ENCODE measurements at places on chromosomes 2 and 18.

GRCh38 chr2:98294711-98295110 is 51.5 kb upstream of the CNGA3 start:
- DNase-seq = no peak

- DNase-seq = no peak
These were observed 274.4 kb upstream of the HDAC4 start for GRCh38 chr2:239674981-239675825.

DNA sequence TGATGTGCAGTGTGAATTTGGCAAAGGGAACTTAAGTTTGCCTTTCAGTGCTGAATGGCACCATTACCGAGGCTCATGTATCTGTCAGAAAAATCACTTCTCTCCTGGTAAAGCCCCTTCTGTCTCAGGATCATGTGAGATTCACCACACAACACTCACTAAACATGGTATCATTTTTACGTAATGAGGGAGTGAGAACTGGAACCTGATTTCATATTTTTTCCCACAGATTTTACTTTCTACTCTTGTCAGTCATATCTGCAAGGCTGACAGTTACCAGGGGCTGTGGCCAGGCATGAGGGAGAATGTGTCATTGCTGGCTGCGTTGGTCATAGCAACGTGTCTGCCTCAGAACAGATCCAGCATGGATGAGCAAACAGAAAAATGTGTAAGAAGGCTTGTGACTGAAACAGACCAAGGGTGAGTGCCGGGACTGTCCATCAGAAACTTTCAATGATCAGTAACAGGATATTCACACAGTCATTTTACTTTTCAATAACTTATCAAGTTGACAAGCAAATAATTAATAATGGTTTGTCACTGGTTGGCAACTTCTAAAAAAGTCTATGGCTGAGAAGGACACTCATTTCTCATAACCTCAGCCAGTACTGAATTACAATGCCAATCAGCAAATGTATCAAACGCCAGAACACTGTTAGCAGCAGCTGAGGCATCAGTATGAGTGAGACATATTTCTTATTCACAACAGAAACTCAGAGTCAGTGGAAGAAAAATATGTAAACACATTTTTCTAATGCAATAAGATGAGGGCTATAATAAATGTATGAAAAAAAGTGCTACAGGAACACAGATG is 100.5 kb downstream of the CDC42EP3 start:
- DNase-seq = peak; percentile 26

DNA sequence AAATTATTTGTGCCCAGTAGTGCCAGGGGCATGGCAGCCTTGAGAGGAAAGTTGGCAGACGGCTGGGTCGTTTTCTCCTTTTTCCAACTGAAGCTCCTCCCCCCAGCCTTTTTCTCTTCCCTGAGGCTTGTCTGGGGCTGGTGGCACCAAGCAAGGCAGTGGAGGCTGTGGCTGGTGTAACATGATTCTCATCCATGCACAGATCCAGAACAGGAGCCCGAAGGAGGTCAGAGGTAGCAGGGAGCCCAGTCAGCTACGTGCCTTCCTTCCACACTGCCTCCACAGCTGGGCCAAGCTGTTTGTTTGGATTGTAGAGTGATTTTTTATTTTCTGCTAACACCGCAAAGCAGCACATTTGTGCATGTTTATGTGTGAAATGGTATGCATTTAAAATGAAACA is 170.3 kb upstream of the MGAT5 start:
- no peak for DNase-seq

DNA sequence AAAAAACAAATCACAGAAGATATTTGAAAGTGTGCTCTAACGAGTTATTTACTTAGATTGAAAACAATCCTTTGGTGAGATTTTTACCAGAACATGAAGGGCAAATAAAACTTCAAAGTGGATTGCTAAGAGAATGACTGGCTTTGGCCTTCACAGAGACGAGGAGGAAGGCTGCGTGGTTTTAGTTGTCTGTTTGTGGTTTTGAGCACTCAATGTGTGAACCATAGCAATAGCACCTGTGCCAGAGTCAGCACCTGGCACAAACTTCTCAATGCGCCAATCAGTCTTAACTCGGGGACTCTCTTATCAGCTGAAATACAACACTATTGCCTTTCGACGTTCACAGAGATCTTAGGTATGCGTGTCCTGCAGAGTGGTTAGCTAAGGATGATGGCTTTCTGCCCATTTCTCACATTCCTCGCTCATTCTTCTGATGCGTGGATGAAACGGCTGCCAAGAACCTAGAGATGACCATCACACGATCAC is 70.0 kb downstream of the MBP start:
- no peak for DNase-seq

DNA sequence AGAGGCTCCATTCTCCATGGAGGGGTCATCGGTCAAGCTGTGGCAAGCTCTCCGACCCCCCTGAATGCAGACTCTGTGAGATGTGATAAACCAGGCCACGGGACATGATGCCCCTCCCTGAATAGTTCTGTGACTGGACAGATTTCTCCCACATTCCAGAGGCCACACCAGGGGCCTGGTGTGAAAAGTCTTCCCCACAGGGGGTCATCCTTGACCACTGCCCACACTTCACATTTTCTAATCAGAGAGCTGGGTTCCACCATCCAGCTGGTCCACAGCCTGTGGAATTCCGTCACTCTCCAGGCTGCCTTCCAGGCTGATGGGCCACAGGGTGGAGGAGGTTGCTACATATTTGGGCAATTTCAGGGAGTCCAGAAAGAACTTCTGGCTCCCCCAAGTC is 51.3 kb upstream of the CYRIA start:
- no peak for DNase-seq

DNA sequence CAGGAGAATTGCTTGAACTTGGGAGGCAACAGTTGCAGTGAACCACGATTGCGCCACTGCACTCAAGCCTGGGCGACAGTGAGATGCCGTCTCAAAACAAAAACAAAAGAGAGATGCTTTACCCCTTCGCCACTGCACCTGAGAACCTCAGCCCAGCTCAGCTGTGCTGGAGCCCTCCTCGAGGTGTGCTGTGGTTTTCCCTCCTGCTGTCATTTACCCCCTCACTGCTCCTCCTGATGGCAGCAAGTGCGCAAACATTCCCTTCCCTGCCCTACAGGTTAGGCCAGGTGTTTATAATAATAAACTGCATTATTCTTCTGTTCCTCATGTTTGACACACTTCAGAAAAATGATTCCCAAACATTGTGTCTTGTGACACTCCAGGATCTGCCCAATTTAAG is 8.4 kb downstream of the FBXO36 start:
- no peak for DNase-seq

DNA sequence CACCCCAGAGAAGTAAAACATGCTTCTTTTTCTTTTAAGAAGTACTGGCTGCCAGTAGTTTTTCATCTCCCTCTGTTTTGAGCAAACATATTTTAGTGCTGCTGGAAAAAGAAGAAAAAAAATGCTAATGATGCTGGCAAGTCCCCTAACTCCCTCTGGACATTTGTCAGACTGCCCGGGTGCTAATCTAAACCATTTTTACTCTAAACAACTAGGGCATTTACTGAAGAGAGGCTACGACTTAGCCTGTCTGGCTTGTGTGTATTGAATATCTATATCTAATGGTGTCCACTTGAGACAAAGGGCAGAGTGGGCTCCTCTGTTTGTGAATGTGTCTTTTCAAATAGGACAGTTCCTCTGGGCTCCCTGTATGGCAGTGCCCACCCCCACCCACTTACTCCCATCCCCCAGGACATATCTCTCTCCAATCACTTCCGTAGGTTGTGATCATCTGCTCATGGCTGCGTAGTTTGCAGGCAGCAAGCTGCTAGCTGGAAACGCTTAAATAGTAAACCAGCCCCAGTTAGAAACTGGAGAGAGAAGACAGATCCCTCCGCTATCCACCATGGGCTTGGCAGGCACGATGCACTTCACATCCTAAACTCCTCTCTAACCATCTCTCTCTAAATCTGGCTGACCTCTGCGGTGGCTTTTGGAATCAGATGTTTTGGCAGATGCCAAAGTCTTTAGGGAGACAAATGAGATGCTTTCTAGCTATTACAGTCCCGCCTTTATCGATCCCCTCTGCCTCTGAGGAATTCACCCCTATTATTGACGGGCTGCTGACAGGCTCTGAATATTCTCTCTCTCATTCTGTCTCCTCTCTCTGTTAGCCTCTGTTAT is 58.3 kb downstream of the DOCK10 start:
- peak; percentile 72 for DNase-seq

DNA sequence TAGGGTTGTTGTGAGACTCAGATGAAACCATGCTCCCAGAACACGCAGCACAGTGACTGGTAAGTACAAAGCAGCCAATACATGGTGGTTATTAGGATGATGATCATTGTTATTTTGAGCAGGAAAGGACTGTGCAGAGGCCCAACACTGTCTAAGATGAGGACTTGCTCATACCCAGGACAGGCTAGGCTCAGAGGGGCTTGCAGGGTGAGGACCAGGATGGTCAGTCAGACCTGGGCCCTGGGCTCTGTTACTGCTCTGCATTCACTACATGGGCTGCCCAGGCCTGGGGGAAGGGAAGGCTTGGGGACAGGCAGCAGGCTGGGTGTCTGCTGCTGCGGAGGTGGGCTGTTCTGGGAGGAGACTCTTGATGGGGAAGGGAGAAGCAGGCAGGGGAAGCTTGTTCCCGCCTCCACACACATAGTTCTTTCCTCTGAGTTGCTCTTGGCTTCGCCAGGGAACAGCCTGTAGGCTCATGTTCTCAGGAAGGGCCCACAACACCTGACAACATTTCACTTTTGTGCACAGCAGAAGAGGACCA is 17.5 kb downstream of the CAPN13 start:
- DNase-seq = no peak

DNA sequence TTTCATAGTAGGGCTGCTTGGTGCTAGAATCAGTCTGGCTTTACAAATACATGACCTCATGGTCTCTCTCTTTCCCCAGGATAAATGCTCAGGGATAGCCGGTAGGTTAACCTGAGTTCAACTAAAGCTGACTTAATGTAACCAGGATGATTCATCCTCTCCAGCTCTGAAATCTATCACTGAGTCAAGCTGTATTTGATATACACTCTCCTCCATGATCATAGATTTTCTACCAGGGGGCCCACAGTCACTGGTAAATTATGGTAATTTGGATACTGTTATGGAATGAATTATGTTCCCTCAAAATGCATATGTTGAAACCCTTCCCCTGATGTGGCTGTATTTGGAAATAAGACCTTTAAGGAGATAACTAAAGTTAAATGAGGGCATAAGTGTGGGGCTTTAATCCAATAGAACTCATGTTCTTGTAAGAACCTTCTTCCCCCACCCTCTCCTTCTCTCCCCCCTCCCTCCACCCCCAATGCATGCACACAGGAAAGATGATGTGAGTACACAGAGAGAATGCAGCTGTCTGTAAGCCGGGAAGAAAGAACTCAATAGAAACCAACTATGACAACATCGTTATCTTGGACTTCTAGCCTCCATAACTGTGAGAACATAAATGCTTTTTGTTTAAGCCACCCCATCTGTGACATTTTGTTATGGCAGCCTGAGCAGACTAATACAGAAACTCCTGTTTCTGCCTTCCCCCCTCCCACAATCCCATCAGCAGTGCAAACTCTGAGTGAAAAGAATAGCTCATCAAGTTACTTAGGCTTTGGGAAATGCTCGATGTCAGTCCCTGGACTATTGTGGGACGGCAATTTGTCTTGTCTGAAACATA is 134.9 kb upstream of the KYNU start:
- DNase-seq = no peak

DNA sequence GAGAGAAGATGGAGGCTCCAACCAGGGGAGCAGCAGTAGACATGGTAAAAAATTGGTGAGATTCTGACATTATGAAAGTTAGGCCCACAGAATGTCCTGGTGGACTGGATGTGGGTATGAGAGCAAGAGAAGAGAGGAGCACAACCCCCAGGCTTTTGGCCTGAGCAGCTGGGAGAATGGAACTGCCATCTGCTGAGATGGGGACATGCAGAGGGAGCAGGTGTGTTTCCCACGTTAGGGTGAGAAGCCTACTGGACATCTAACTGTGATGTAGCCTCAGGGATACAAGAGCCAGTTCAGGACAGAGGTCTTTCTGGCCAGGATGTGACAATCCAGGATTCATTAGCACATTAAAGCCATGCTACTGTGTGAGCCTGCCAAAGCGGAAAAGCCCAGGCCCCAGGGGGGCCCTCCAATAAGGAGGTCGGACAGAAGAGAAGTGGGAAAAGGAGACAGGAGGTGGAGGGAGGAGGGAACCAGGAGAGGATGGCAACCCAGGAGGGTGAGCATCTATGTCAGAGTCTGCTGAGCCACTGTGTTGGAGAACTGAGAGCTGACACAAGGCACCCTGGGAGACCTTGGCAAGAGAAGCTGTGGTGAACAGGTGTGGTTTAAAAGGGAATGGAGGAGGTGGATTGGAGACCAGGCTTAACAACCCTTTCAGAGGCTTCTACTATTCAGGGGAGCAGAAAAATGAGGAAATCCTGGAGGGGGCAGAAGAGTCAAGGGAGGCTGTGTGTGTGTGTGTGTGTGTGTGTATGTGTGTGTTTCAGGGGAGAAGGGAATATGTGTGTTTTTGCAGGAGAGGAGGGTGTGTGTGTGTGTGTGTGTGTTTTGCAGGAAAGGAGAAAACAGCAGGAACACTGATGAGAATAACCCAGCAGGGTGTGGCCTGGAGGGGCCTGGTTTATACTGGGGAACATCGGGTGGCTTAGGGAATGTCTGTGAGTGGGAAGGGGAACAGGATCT is 10.5 kb downstream of the CYB5A start:
- DNase-seq = no peak

DNA sequence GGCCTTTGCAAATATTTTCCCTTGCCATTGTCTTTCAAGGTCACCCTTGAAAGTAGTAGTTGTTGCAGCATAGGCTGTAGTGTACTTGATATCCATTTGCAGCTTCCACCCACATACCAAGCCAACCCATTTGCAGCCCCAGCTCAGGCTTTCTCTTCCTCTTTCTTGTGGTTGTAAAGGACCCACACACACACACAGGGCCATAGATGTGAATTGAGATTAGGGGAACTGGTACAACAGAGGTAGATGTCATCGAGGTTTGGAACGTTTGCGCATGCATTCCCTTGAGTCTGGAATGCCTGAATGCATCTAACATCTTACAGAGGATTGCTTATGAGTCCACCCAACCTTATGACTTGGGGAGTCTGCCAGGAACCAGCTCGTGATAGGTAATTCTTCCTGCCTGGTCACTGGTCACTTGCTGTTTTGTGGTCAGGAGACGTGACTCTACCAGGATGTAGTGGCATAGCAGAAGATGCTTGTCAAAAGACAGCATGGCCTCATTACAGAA is 91.9 kb downstream of the MRPS9 start:
- no peak for DNase-seq

DNA sequence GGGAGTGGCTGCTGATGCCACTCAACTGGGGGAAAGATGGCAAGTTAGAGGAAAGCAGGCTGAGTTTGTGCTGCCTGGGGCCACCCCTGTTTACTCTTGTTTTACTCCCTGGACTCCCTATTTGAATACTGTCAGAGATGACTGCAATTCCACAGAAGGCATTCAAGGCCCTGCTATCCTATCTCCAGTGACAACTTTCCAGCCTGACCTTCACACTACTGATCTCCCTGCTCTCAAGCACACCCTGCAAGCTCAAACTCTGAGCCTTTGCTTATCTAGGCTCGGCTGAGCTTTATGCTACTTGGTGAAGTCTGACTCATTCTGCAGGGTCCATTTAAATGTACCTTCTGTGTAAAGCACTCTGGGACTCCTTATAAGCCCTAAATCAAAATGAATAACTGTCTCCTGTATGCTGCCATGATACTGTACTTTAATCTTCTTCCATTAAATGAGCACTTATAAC is 39.3 kb upstream of the DSG1 start:
- no peak for DNase-seq

Data from SK-N-DZ (cell line).